Suppressor macrophage treated with lipopolysaccharide for 1 hour (primary cell): ENCODE measurements at places on chromosomes 11 and 22.

DNA sequence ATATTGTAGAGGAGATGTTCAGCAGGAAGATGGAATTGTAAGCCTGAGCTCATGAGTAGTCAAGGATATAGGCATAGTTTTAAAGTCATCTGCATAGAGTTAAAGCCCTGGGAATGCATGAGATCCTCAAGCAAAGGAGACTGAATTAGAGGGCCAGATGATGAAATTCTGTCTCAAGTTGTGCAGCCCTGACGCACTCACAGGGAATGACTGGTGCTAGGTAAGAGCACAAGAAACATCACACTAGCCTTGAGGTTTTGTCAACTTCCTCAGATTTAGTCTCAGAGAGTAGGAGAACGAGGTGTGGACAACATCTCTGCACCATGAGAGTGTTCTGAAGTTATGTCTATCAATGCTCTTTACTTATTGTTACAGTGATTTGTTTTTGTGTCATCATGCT, 5.8 kb downstream of the RAB38 start:
- DNase-seq = no peak

DNA sequence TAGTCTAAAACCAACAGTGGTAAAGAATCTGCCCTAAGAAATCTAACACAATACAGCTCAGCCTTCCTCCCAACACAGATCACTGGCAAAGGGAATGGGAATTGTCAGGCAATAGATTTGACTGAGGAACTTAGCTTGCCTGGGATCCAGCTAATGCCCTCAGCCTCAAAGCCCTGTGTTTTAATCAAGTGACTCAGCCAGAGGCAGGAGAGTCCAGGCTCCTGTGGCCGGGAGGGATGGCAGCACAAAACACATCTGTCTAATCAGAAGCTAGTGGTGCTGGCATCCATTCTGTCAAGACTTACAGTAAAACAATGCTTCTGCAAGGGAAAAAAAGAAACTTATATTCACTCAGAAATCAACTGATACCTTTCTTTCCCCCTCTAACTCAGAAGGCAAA, 5.6 kb downstream of the SYTL2 start:
- no peak for DNase-seq

DNA sequence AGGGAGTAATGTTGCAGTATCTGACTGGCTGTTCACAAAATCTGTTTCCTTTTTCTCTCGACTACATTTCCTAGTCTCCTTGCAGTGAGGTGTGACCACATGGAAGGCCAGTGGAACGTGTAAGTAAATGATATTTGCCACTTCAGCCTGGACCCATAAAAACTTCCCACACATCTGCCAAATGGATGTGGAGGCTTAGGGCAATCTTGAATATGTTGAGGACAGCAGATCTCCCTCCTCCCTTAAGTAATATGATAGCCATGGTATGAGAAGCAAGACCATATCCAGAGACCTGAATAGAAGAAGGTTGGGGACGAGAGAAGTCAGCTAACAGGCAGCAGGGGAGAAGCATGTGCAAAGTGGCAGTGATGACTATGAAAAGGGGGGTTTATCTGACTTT, 33.0 kb upstream of the C11orf87 start:
- no peak for DNase-seq

- no peak for DNase-seq
Observed at GRCh38 chr11:35554491-35555437, 29.3 kb upstream of the PAMR1 start.

- DNase-seq = no peak
Observed at GRCh38 chr22:46687048-46687444, 51.0 kb downstream of the CERK start.

- DNase-seq = peak; percentile 45
Observed at GRCh38 chr11:124799348-124800225, 619 bp downstream of the MSANTD2 start.

GRCh38 chr11:91396236-91397133, 828.1 kb upstream of the FAT3 start:
- no peak for DNase-seq

GRCh38 chr11:77353131-77353530, 51.6 kb upstream of the GDPD4 start:
- DNase-seq = no peak

GRCh38 chr11:127247261-127247851, 246.8 kb upstream of the KIRREL3 start:
- DNase-seq = no peak

DNA sequence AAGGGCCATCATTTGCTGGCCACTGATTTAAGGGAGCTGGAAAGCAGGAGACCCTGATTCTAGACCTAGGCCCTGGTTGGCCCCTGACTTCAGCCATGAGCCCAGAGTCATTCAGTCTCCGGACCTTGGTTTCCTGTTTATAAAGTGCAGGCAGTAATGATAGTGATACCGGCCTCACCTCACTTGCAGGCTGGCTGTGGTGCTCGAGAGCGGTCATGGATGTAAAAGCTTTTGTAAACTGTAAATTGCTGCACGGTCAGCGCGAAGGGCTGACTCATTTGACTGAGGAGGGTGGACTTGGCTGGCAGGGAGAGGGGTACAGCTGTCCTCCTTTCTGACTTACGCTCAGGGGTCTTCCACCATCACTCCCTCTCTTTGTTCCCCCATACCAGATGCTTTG, 37.4 kb downstream of the FBLN1 start:
- DNase-seq = no peak

- no peak for DNase-seq
Observed at GRCh38 chr22:32578752-32579151, 104.1 kb downstream of the FBXO7 start.

- no peak for DNase-seq
Observed at GRCh38 chr22:27154717-27155116, 497.3 kb downstream of the MIAT start.

- DNase-seq = no peak
Observed at GRCh38 chr11:120695939-120696338, 184.4 kb downstream of the GRIK4 start.
